Stimulated activated CD4-positive, alpha-beta T cell treated with anti-CD3 and anti-CD28 coated beads, Interleukin-1b, Interleukin-23, amount 100 ng/mL, for 4 hours (primary cell): ENCODE measurements at places on chromosomes 6 and 20.

GRCh38 chr20:41425180-41425884, 58.7 kb upstream of the EMILIN3 start:
- DNase-seq: no peak

GRCh38 chr20:56503916-56504315, 20.6 kb upstream of the FAM209A start:
- no peak for DNase-seq

DNA sequence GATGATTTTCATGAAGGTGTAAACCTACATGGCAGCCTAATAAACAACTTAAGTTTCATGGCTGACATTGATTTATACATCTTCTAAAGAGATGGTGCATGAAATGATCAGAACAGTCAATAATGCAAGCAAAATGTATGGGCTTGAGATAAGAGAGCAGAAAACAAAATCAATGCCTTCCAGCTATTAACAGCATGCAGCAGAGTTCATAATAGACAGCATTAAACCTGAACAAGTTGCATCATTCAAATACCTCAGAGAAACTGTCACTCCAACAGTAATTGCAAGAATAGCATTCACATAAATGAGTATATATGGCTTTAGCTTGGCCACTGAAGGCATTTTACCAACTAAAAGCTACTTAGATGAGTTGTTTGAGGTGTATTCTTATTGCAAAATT, 319.6 kb upstream of the ARID1B start:
- no peak for DNase-seq

DNA sequence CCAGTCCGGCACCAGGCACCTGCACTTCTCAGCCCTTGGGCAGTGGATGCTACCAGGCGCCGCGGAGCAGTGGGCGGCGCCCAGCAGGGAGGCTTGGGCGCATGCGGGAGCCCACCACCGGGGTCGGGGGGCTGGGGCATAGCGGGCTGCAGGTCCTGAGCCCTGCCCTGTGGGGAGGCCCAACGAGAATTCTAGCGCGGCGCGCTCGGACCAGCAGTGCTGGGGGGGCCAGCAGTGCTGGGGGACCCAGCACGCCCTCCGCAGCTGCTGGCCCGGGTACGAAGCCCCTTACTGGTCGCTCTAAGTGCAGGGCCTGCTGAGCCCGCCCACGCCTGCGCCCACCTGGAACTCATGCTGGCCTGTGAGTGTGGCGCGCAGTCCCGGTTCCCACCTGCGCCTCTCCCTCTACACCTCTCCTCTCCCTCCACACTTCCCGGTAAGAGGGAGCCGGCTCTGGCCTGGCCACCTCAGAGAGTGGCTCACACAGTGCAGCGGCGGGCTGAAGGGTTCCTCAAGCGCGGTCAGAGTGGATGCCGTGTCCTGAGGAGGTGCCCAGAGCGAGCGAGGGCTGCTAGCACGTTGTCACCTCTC, 28.5 kb upstream of the SERPINB1 start:
- no peak for DNase-seq

- DNase-seq: no peak
These were observed 22.2 kb upstream of the PNPLA1 start for GRCh38 chr6:36247693-36248092.

DNA sequence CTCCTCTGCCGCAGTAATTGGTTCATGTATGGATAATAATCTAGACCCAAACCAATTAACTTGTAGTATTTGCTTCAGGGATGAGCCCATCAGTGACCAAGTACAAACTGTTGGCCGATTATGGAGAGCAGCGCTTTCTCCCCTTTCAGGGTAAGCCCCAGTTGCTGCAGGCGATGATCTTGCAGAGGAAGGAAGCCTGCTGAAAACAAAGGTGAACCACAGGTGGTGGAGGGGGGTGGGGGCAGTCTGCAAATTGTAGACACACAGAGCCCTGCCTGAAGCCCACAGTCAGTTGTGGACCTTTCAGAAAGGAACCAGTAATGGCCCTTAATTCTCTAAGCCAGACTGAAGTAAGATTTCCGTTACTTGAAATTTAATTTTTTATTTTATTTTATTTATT, 167.9 kb upstream of the JARID2 start:
- no peak for DNase-seq

DNA sequence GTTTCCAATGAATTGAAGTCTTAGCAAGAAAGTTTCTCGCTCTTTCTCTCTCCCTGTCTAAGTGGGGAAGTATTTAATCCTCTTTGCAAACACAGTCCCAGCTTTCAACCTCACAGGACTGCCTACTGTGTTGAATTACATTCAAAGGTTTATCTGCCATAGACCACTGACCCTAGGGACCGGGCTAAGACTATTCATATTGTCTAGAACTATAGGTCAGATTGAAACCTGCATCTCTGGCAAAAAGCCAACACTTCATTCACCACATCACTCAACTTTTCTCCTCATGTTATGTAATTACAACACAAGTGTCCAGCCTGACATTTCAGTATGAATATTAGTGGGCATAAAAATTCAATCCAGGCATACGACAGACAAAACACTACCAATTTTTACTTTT, 314.7 kb upstream of the RSPO3 start:
- DNase-seq: no peak

- no peak for DNase-seq
These were observed 66.4 kb downstream of the STX11 start for GRCh38 chr6:144216668-144217218.

- DNase-seq: no peak
These were observed 484.0 kb upstream of the SOX4 start for GRCh38 chr6:21109391-21110178.

DNA sequence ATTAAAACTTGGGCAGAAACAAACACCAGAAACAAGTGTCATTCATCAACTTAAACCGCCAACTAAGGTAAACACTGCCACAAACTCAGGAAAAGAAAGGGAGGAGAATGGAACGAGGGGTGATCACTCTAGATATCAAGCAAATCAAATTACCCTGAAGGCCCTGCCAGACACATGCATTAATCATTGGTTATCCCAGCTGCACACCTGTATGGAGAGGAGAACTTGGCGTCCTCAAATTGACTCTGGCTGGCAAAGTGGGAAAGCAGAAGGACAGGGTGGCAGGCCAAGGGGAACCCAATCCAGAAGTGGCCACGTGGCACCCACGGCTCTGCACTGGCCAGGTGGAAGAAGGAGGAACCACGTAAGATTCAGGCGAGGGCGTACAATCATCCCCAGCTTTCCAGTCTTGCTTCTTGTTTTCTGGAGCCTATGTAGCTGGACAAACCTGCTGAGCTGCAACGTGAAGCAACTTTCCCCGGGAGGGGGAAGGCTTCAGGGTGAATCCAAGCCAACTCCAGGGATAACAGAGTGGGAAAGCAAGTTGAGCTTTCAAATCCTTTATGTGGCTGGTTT, 156.2 kb upstream of the JARID2 start:
- no peak for DNase-seq

DNA sequence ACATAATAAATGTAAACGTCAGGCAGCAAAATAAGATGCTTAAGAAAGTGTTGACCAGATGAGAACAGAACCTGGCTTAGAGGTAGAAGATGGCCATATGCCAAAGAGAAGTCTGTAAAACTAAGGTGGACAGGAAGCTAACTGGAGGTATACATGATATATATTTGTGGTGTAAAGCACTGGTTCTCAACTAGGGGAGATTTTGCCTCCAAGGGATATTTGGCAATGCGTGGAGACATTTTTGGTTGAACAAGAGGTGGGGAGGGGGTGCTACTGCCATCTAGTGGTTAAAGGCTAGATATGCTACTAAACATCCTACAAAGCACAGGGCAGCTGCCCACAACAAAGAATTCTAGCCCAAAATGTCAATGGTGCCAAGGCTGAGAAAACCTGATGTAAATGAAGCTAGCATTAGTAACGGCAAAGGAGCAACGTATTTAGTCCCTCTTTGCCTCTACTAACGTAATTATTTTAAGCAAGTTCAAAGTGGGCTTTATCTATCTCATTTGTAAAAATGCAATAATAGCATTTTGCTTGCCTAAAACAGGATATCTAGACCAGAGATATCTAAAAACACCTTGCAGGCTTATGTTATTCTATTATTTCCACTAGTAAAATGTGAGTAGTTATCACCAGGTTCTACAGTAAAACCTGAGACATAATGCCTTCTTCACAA, 182.6 kb downstream of the RNGTT start:
- DNase-seq: peak; percentile 1

DNA sequence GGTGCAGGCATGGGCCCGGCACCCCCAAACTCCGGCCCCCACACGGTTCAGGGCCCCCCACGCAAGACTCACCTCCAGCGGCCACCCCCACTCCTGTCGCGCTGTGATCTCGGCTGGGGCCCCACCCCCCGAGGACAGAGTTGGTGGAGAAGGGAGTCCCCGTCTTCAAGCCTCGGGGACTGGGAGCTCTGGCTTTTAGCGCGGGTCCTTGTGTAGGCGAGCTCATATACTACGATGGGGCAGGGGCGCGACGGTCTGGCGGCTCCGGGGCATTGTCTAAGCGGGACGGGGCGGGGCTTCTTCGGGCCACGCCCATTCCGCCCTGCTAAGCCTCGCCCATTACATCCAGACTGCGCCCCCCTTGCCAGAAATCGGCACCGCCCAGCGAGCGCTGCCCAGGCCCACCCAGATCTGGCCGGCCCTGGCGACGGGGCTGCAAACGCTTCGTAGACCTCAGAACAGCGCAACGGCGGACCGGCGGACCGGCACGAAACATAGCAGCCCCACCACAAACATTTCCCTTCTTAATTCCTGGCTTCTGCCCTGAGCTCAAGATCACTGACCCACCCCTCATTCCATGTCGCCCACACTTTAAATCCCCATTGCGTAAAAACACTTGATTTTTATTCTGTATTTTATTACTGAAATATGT, 1.0 kb upstream of the DDAH2 start:
- peak; percentile 58 for DNase-seq

- no peak for DNase-seq
These were observed 260.4 kb downstream of the PTPRK start for GRCh38 chr6:128259730-128260685.

GRCh38 chr20:62814060-62814708, 2.7 kb upstream of the COL9A3 start:
- no peak for DNase-seq

GRCh38 chr6:11978169-11978987, 33.7 kb upstream of the HIVEP1 start:
- DNase-seq: no peak
